ENCODE measurements at places on chromosomes 1 and 21.

- no peak for DNase-seq
Observed at GRCh38 chr1:210438928-210439841, 110.5 kb downstream of the HHAT start.

DNA sequence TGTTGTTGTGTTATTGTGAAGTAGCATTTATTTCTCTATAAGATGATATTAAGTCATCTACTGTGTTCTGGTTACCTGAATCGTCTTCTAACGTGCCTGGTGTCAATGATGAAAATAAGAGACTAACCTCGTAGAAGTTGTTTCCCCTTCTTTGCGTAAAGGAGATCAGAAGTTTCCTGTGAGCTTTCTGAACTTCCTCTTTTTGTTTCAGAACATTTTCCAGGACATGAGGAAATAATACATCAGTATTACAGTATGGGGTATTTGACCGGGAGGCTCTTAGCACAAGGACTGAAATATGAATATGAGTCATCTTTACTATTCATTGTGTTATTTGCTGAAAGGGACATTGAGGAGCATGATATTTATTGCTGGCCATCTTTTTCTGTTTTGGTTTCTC is 1.3 kb downstream of the ST6GALNAC3 start:
- no peak for DNase-seq

- no peak for DNase-seq
Observed at GRCh38 chr1:233433436-233434210, 106.1 kb downstream of the MAP3K21 start.

GRCh38 chr1:58031416-58031815 is 515.1 kb downstream of the OMA1 start:
- DNase-seq = no peak

GRCh38 chr1:44919400-44919799 is 67.0 kb downstream of the EIF2B3 start:
- DNase-seq = no peak

DNA sequence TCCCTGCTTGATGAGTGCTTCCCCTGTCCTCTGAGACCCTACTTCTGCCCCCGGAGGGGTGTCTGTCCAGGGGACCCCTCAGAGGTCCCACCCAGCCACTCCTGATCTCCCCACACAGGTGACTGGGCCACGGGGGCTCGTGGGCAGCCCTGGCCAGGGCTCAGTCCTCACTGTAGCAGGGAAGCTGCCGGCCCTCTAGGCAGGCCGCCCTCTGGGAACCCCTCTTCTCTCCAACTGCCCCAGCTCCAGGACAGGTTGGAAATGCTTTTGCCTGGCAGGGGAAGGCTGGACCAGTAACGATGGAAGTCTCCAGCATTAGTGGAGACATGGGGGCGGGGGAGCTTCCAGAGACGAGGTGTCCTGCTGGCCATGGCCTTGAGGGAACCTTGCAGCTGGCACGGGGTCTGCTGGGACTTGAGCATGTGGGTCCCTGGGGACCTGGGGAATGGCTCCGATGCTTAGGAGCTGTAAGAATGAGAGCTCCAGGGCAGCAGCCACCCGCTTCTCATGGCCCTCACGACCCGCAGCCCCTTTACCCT is 3.1 kb upstream of the FNDC10 start:
- no peak for DNase-seq

- DNase-seq = no peak
Observed at GRCh38 chr1:40901886-40902852, 40.0 kb upstream of the CITED4 start.
